Left renal pelvis (tissue), 4 donors: ENCODE measurements at places on chromosomes 5 and 9. TPM values are rescaled to one million over a fixed set of nuclear protein-coding genes. Genes with fewer than 3 reads are reported as not detected.

DNA sequence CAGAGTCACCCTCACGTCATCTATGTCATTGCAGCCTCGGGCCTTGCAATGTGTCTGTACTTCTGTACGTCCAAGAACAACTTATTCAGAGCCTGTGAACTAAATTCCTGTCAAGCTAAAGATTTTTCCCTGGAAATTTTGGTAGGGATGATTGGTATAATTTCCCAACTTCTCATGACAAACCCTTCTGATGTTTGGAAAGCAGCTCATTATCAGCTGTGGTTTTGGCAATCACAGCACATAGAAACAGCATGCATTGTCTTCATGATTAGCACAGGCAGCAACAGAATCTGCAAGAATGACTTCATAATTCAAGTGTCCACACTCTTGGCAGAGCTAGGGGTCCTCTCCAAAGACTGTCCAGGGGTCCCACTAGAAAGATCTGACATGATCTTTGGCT lies 49.5 kb downstream of the APBA1 start:
- no peak for DNase-seq

DNA sequence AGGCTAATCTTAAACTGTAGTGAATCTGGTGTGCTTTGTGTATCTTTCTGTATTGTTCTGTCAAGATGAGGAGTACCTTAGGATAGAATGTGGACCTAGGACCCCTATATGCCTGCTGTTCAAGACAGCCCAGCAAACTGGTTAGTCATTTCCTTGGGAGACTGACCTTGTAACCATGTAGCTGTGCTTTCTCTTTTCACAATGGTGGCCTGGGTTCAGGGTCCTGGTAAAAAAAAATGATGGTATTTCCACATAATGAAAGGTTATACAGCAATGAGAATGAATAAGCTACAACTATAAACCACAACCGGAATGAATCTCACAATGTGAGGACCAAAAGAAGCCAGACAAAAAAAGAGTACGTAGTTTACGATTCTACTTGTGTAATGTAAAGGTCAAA lies 36.4 kb upstream of the F2RL1 start:
- no peak for DNase-seq

GRCh38 chr9:31364171-31364570 lies 1020.3 kb upstream of the ACO1 start:
- no peak for DNase-seq

TRIM14 gene
- 2.7 TPM for polyA plus RNA-seq

MARCOL gene
- polyA plus RNA-seq, result not detected
